ENCODE measurements at places on chromosomes 5 and 9. TPM values are rescaled to one million over a fixed set of nuclear protein-coding genes. Genes with fewer than 3 reads are reported as not detected.

GRCh38 chr9:71941998-71942567, 30.6 kb downstream of the C9orf85 start:
- no peak for DNase-seq

GRCh38 chr9:136697821-136698526, 10.7 kb upstream of the AGPAT2 start:
- no peak for DNase-seq

GRCh38 chr9:131670247-131671132, 69.4 kb downstream of the RAPGEF1 start:
- DNase-seq: peak; percentile 82

DNA sequence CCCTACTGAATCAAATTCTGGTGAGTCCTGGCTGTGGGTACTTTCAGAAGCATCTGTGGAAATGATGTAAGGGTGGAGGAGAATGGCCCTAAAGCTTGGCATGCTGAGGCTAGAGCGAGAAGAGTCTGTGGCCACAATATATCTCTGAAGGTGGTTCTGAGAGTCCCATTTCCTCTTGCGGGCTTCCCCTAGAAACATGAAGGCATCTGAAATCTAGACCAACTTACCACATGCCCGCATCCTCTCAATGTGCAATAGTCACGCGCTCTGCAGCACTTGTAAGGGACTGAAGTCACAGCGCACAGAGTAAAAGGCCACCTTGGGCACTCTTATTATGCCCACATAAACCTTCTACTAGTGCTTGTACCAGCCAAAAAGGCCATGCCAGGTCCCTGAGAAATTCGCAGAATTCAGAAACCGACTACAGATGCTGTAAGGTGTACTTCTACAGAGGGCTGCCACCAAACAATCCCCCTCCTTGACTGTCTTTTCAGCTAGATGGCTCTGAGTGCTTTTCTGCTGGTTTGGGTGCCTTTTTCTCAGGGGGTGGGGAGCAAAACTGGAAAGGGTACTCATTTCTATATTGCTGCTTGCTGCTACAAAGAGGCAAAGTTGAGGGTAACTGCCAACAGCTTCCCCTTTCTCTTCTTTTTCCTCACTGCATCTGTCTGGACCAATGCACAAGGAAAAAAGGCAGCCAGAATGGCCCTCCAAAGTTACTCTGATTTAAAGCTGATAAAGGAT, 107.3 kb downstream of the ZDHHC21 start:
- DNase-seq: no peak

DNA sequence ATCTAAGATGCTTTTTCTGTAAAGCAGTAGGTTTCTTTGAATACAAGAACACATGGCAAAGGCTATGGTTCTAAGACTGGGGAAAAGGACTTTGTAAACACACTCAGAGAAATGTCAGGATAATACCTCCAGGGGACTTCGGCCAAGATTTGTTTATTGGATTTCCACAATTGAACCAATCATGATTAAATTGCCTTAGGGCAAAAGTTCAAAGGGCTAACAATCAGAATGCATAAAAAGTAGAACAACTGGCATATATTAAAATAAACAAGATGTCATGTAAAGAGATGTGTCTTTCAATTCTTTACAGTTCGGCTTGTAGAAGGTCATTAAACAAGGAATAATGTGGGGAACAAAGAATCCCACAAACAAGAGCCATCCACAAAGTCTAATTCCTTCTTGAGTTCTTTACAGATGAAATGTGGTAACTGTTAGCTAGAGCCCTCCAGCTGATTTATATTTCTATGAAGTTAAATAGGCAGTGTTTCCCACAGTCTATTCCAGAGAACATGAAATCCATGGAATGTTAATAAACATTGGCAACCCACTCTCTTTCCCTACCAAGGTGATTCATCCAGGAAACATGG, 565.5 kb downstream of the ZNF608 start:
- no peak for DNase-seq

GRCh38 chr5:98827161-98827560, 53.7 kb downstream of the RGMB start:
- DNase-seq: no peak

HBEGF gene
- 18.2 TPM for polyA plus RNA-seq

TEX53 gene
- not detected for polyA plus RNA-seq

CCL21 gene
- polyA plus RNA-seq: 13.9 TPM

FSD1L gene
- polyA plus RNA-seq: 2.1 TPM

SPINK13 gene
- polyA plus RNA-seq: not detected

BRD8 gene
- 22.6 TPM for polyA plus RNA-seq

C9 gene
- polyA plus RNA-seq: not detected

Data from heart left ventricle (tissue), 16 donors.